ENCODE measurements at places on chromosomes 2 and 18. TPM values are rescaled to one million over a fixed set of nuclear protein-coding genes. Genes with fewer than 3 reads are reported as not detected.

- DNase-seq: no peak
- H3K4me3 ChIP-seq: no peak overlapping the region
- no peaks in the 10 kb centered on the region for H3K36me3 ChIP-seq
- no peaks in the 10 kb centered on the region for H3K4me1 ChIP-seq
- H3K27ac ChIP-seq: no peak overlapping the region
These were observed 359.1 kb upstream of the CHST9 start for GRCh38 chr18:27544206-27544605.

The ABHD1 gene
- 1.1 TPM for polyA plus RNA-seq

DNA sequence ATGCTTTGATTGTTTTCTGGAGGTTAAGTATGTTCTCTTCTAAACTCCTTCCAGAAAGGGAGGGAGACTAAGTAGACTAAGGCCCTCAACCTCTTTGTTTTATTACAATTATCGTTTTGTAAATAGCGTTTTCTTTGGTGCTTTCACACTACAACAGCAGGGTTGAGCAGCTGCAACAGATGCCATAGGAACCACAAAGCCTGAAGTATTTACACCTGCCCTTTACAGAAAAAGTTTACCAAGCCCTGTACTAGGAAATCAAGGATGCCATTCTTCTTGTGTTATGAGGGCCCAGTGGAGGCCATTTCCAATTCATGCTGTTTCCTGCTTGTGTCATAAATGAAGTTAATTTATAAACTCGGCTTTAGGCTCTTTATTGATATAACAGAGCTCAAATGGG lies 914.8 kb downstream of the DCDC2C start:
- no peaks in the 10 kb centered on the region for H3K36me3 ChIP-seq
- no peaks in the 10 kb centered on the region for H3K4me1 ChIP-seq
- DNase-seq: no peak
- no peaks in the 10 kb centered on the region for H3K27me3 ChIP-seq
- no peak overlapping the region for H3K27ac ChIP-seq

The DNER gene
- polyA plus RNA-seq: not detected

Data from hepatocyte (in vitro differentiated cells).